Activated CD8-positive, alpha-beta T cell treated with anti-CD3 and anti-CD28 coated beads, Interleukin-2, amount 10 ng/mL, durations not matched to agents 7 days and 5 days (primary cell): ENCODE measurements at places on chromosomes 4 and X.

- no peak for DNase-seq
- H3K4me1 ChIP-seq, result peaks cover 13% of the 10 kb centered on the region
- H3K36me3 ChIP-seq, result no peaks in the 10 kb centered on the region
These were observed 93.6 kb downstream of the DCTD start for GRCh38 chr4:182823576-182823975.

- DNase-seq, result no peak
- no peaks in the 10 kb centered on the region for H3K4me1 ChIP-seq
- no peaks in the 10 kb centered on the region for H3K36me3 ChIP-seq
- H3K27ac ChIP-seq, result no peak overlapping the region
- no peaks in the 10 kb centered on the region for H3K27me3 ChIP-seq
- H3K4me3 ChIP-seq, result no peak overlapping the region
These were observed 72.0 kb downstream of the EVC start for GRCh38 chr4:5782829-5783476.

GRCh38 chr4:174210354-174210753 is 73.1 kb downstream of the FBXO8 start:
- H3K27me3 ChIP-seq, result peaks cover 73% of the 10 kb centered on the region
- H3K36me3 ChIP-seq, result no peaks in the 10 kb centered on the region
- no peak for DNase-seq
- H3K4me1 ChIP-seq, result peaks cover 25% of the 10 kb centered on the region
- H3K27ac ChIP-seq, result no peak overlapping the region

DNA sequence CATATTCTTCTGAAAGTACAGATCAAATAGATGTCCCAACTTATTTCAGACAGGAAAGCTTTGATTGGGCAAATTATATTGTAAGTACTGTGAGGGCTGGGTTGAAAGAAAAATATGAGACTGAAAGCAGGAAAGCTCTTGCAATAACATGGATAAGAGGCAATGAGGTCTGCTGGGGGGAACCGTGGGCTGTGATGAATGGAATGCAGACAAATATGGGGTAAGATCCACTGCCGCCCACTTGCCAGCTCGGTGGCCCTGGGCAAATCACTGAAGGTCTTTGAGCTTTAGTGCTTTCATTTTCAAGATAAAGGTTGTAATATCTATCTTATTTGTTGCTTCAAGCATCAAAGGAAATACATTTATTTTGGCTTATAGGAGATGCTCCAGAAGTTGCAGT is 51.0 kb downstream of the AGA start:
- DNase-seq, result no peak
- H3K4me3 ChIP-seq, result peak overlapping the region; percentile 4
- H3K36me3 ChIP-seq, result peaks cover 2% of the 10 kb centered on the region
- no peak overlapping the region for H3K27ac ChIP-seq
- H3K4me1 ChIP-seq, result peaks cover 39% of the 10 kb centered on the region
- peaks cover 4% of the 10 kb centered on the region for H3K27me3 ChIP-seq

DNA sequence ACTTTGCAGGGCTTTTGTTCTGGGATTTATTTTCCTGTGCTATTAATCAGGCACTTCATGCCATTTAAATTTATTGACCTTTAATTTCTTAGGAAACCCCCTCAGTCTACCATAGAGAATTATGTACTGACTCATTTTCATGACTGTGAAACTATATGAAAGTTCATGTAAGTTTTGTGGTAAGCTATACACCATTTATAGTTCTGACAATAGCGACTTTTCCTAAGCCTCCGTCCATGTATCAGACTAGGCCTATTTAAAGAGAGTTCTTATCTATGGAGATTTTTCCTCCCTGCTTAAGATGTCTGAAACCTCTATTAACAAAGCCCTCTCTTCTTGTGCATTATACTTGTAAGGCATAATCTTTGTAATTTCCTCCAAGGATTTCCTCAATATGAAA is 111.6 kb downstream of the AFF2 start:
- no peaks in the 10 kb centered on the region for H3K27me3 ChIP-seq
- H3K4me3 ChIP-seq, result no peak overlapping the region
- no peak overlapping the region for H3K27ac ChIP-seq

GRCh38 chrX:152573866-152574265 is 63.8 kb upstream of the GABRQ start:
- no peak overlapping the region for H3K27ac ChIP-seq
- no peak for DNase-seq
- H3K36me3 ChIP-seq, result no peaks in the 10 kb centered on the region
- no peaks in the 10 kb centered on the region for H3K4me1 ChIP-seq

GRCh38 chr4:2363056-2363721 is 55.3 kb downstream of the ZFYVE28 start:
- H3K36me3 ChIP-seq, result no peaks in the 10 kb centered on the region
- no peaks in the 10 kb centered on the region for H3K27me3 ChIP-seq
- H3K4me1 ChIP-seq, result no peaks in the 10 kb centered on the region
- no peak overlapping the region for H3K4me3 ChIP-seq
- H3K27ac ChIP-seq, result no peak overlapping the region

GRCh38 chr4:651884-652642 is 22.0 kb downstream of the ATP5ME start:
- DNase-seq, result no peak
- no peak overlapping the region for H3K27ac ChIP-seq
- no peaks in the 10 kb centered on the region for H3K27me3 ChIP-seq
- H3K4me3 ChIP-seq, result no peak overlapping the region
- H3K36me3 ChIP-seq, result no peaks in the 10 kb centered on the region

DNA sequence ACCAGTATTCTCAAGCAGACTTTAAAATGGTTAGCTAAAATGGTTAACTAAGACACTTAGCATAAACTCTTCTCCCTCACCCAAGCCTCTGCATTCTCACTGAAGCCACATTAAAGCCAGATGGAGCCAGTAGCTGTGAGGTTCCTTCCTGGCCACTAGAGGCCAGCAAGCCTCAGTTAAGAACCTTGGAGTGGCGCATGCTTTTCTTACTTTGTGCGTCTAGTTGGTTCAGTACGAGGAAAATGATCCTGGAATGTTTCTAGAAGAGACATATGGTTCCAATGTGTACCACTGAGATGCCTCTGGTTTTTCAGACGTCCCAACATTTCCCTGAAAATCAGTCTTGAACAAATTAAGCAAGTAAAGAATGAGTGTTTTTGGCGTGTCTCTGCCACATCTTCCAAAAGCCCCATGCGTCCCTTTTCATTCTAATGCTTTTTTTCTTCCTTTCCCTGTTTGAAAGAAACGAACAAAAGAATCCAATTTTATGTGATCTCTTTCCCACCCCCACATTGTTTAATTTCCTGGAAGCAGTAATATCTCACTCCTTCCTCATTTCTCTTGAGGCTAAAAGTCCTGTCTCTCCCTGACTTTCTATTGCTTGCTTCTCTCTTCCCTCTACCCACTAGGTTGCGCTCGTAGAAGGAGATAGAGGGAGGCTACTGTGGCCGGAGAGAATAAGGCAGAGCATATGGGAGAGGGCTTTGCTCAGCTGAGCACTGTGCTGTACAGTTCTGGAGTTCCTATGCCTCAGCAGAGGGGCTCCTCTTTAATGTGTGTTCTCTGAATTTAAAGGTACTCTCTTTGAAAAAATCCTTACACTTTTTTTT is 82.9 kb upstream of the TAB3 start:
- no peaks in the 10 kb centered on the region for H3K36me3 ChIP-seq
- H3K4me1 ChIP-seq, result peaks cover 12% of the 10 kb centered on the region
- DNase-seq, result peak; percentile 33

- H3K27me3 ChIP-seq, result peaks cover 35% of the 10 kb centered on the region
- H3K36me3 ChIP-seq, result no peaks in the 10 kb centered on the region
- H3K4me1 ChIP-seq, result no peaks in the 10 kb centered on the region
- H3K27ac ChIP-seq, result no peak overlapping the region
These were observed 5.4 kb upstream of the SOX3 start for GRCh38 chrX:140510306-140510676.

GRCh38 chrX:140524556-140524955 is 19.7 kb upstream of the SOX3 start:
- no peaks in the 10 kb centered on the region for H3K27me3 ChIP-seq
- DNase-seq, result no peak
- no peaks in the 10 kb centered on the region for H3K36me3 ChIP-seq
- no peak overlapping the region for H3K4me3 ChIP-seq
- no peaks in the 10 kb centered on the region for H3K4me1 ChIP-seq

GRCh38 chr4:98890702-98891455 is 38.1 kb downstream of the EIF4E start:
- H3K4me3 ChIP-seq, result no peak overlapping the region
- DNase-seq, result no peak
- peaks cover 63% of the 10 kb centered on the region for H3K36me3 ChIP-seq

DNA sequence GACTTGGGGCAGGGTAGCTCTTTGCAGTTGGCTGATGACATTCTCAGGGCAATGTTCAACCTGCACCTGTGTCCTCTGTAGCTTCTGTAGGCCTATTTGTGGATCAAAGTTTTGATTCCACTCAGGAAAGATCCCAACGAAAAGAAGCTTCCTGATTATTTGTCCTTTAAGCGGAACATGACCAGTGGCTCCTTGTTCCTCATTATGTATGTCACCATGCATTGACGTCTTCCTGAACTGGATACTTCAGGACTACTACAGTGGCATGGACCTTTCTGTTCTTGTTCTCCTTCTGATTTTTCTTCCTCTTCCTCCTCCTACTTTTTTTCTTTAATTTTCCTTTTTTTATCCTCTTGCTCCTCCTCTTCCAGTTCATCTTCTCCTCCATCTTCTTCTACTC is 62.4 kb downstream of the NBDY start:
- no peaks in the 10 kb centered on the region for H3K27me3 ChIP-seq
- no peak for DNase-seq
- no peak overlapping the region for H3K27ac ChIP-seq
- H3K4me1 ChIP-seq, result peaks cover 9% of the 10 kb centered on the region
- peaks cover 6% of the 10 kb centered on the region for H3K36me3 ChIP-seq
- no peak overlapping the region for H3K4me3 ChIP-seq

DNA sequence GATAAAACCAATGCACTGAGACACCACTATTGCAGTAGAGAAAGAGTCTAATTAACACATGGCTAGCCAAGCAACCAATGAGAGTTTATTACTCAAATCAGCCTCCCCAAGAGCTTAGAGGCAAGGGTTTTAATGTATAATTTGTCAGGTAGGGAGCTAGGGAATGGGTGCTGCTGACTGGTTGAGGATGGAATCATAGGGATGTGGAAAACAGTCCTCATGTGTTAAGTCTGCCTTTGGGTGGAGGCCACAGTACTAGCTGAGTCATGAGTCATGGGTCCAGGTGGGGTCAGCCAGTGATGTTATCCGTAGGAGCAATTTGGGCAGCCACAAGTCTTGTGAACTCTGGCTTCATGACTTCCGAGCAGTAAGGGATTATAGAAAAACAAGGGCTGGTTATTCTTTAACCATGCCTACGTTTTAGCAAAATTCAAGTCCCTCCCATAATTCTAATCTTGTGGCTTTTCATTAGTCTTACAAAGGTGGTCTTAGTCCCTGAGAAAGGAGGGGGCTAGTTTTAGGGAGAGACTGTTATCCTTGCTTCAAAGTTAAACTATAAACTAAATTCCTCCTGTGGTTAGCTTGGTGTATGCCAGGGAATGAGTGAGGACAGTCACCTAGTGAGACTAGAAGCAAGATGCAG is 25.1 kb upstream of the PLAC8 start:
- H3K27ac ChIP-seq, result peak overlapping the region; percentile 92
- no peaks in the 10 kb centered on the region for H3K27me3 ChIP-seq
- peaks cover 39% of the 10 kb centered on the region for H3K36me3 ChIP-seq
- H3K4me3 ChIP-seq, result peak overlapping the region; percentile 31

DNA sequence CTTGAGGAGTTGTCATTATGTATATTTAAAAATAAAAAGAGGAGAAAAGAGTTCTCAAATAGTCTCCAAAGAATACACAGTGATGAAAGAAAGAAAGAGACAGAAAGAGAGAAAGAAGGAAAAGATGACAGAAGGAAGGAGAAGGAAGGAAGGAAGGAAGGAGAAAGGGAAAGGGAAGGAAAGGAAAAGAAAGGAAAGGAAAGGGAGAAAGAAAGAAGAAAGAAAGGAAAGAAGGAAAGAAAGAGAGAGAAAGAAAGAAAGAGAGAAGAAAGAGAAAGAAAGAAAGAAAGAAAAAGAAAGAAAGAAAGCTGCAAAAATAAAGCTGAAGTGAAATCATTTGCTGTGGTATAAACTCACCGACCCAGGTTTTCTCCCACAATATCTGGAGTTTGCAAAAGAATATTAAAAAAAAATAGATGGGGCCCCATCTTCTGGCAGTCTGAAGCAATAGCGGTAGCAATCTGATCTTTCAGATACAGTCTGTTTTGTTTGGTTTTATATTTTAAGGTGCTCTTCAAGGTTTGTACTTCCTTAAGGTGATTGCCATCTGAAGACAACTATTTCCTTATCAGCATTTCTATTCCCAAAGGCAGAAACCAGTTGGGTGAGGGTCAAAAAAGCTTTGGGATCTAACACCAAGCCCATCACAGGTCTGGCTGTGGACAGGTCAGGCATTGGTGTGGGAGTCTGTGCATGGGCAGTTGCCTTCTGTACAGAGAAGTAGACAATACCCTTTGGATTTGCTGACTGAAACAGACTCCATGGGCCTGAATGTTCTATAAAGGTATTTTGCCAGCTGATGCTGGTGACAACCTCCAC is 160.4 kb downstream of the CPEB2 start:
- no peak overlapping the region for H3K4me3 ChIP-seq
- no peaks in the 10 kb centered on the region for H3K4me1 ChIP-seq
- peaks cover 12% of the 10 kb centered on the region for H3K27me3 ChIP-seq
- H3K27ac ChIP-seq, result no peak overlapping the region
- no peak for DNase-seq

- H3K27ac ChIP-seq, result no peak overlapping the region
- H3K36me3 ChIP-seq, result no peaks in the 10 kb centered on the region
- DNase-seq, result no peak
- no peaks in the 10 kb centered on the region for H3K4me1 ChIP-seq
- H3K4me3 ChIP-seq, result no peak overlapping the region
- H3K27me3 ChIP-seq, result no peaks in the 10 kb centered on the region
These were observed 49.0 kb upstream of the VEGFC start for GRCh38 chr4:176841711-176842112.

DNA sequence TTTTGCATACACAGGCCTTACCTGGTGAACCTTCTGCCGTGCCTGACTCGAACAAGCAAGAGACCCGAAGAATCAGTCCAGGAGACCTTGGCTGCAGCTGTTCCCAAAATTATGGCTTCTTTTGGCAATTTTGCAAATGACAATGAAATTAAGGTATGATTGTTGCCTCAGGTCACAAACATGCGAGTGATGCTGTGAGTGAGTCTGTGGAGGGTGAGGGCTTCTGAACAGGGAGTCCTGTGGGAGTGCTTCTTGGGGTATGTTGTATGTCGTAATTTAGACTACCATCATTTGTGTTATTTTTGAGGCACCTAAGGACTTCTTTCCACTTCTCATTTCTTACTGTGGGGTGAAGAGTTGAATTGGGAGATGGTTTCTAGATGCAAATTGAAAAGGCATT is 32.8 kb downstream of the HTT start:
- no peak for DNase-seq
- H3K27ac ChIP-seq, result no peak overlapping the region
- H3K4me3 ChIP-seq, result no peak overlapping the region
- H3K36me3 ChIP-seq, result peaks cover 44% of the 10 kb centered on the region

GRCh38 chr4:103497692-103498091 is 222.1 kb downstream of the TACR3 start:
- no peaks in the 10 kb centered on the region for H3K27me3 ChIP-seq
- H3K4me3 ChIP-seq, result no peak overlapping the region
- H3K27ac ChIP-seq, result no peak overlapping the region
- no peaks in the 10 kb centered on the region for H3K36me3 ChIP-seq
- H3K4me1 ChIP-seq, result no peaks in the 10 kb centered on the region
- DNase-seq, result no peak

GRCh38 chrX:6159468-6159867 is 69.2 kb downstream of the NLGN4X start:
- no peaks in the 10 kb centered on the region for H3K36me3 ChIP-seq
- no peak overlapping the region for H3K27ac ChIP-seq
- DNase-seq, result no peak
- no peaks in the 10 kb centered on the region for H3K27me3 ChIP-seq
- no peaks in the 10 kb centered on the region for H3K4me1 ChIP-seq

- H3K4me3 ChIP-seq, result no peak overlapping the region
- no peak overlapping the region for H3K27ac ChIP-seq
- no peaks in the 10 kb centered on the region for H3K27me3 ChIP-seq
- peaks cover 5% of the 10 kb centered on the region for H3K4me1 ChIP-seq
- DNase-seq, result no peak
These were observed 251.6 kb downstream of the CBR4 start for GRCh38 chr4:168758351-168758876.
